ENCODE measurements at places on chromosomes 12 and 14.
A peak's percentile ranks its signal among the peaks of the same experiment; 100 is the strongest.

DNA sequence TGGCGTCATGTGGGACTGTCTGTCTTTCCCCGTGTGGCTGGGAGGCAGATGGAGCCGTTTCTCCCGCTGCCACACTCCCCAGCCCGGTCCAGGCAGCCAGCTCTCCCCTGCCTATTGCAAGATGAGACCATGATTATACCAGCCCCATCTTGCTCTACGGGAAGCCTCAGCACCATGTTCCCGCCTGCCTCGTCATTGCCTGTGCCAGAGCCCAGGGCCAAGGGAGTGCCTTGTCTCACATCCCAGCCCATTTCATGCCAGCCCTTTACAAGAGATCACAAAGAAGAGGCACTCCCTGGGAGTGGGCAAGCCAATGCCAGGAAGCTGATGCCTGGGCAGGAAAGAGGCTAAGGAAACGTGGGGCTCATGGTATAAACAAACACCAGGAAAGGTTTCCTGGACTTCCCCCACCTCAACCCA lies 23.9 kb downstream of the GPR68 start:
- DNase-seq: no peak

- no peak for DNase-seq
These were observed 182.6 kb downstream of the ALG10 start for GRCh38 chr12:34204830-34205285.

- no peak for DNase-seq
These were observed 68.8 kb downstream of the GALNT16 start for GRCh38 chr14:69328765-69329164.

- no peak for DNase-seq
These were observed 500.8 kb upstream of the GARIN6 start for GRCh38 chr12:99146730-99147129.

DNA sequence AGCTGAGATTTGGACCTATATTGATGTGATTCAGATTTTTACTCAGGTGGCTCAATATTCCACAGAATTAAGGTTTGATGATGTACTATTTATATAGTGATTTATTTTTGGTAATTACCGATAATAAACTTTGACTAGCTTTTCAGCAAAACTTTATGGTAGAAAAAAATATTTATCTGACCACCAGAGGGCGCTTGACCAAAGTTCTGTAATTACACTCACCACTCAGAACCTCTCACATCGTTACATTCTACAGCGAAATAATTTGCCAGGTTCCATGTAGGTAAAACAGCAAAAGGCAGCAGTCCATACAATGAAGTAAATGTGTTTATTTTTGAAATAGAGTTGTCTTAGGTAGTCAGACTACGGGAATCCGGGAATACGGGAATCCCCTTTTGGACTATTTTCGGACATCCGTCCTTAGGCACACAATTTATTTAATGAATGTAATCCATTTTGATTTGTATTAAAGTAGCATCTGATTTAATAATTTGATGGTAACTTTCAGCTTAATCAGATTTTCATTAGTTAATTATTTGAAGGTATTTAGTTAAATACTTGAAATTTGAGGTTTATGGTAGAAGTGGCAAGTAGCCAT lies 143.0 kb upstream of the DDHD1 start:
- DNase-seq: peak; percentile 31

- no peak for DNase-seq
These were observed 250.4 kb downstream of the CHST11 start for GRCh38 chr12:104707194-104707593.

GRCh38 chr14:94867946-94868771 lies 98.2 kb upstream of the GSC start:
- no peak for DNase-seq

GRCh38 chr14:23181946-23182345 lies 1.5 kb downstream of the SLC7A8 start:
- DNase-seq: no peak

DNA sequence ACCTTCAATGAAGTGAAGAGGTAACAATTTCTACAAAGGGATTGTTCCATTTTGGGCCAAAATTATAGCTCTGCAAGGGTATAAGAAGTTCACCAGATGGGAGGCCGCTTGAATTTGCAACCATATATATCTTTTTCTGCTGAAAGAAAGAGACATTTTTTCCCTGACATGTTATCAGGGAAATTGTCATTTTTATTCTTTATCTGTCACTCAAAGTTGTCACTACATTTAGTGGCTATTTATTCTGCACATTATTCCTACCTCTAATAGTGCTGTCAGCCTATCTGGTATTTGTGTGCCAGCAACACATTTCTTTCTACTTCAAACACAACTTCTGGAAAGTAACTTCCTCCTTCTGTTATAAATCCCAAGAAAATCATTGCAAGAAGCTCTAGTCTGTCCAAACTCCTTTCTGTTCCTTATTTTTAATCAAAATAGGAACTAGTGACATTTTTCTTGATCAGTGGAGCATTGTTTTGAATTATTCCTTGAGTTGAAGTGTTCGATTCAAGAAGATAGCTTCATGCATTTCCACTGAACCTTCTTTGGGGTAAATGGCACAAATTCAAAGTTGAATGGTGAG lies 137.9 kb upstream of the ATP2B1 start:
- DNase-seq: no peak

DNA sequence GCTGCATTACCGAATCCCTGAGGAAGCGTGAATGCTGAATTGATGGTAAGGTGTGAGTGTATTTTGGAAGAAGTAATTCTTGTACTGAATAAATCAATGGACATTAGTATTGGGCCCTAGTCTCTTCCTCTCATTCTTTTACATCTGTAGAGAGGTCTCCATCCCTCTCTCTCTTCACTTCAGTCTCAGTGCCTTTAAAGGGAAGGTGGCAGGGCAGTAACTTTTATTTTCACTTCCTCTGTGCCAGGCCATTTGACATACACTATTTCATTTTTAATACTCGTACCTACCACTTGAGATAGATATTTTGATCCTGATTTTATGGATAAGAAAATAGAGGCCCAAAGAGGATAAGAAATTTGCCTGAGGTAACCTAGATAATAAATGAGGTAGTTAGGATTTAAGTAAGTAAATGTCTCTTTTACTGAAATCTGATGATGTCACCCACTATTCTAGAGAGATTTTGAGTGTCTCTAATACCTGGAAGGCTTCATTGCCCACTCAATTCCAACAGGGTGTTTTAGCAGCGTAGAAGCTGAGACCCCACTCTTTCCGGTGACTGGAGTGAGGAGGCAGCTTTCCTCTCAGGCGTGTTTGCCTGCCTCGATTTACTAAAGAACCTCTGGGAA lies 177.9 kb upstream of the PRICKLE1 start:
- no peak for DNase-seq

DNA sequence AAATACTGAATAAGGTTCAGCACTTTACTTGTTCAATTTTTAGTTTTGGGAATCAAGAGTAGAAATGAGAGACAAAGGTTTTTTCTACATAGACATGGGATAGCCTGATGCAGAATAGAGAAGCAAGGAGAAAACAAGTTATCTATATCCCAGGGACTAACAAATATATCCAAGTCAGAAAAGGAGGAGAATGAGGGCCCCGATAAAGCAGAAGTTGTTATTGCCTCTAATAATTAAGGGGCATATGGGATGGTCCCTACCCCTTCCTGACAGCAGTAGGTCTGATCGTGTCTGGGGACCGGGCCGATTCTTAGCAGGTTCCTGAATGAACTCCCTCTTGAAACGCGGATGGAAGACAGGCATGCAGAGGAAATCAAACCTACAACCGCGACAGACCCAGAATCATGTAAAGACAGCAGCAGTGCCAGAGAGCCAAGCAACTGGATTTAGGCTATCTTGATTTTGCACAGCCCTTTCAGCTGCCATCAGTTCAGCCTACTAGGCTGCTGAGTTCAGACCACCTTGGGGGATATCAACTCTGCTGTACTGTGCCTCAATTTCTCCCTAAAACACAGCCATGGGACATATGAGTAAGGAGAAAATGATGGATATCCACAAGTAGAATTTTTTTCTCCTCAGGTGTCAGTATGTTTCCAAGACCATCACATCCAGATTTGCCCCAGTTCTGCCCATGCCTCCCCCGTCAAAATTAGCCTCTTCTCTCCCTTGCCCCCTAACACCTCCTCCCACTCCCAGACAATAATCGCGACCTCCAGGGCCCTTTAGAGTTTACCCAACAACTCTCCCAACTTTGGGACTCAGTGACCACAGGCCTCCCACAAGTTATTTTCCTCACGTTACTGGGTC lies 706 bp downstream of the PRMT5 start:
- DNase-seq: no peak

DNA sequence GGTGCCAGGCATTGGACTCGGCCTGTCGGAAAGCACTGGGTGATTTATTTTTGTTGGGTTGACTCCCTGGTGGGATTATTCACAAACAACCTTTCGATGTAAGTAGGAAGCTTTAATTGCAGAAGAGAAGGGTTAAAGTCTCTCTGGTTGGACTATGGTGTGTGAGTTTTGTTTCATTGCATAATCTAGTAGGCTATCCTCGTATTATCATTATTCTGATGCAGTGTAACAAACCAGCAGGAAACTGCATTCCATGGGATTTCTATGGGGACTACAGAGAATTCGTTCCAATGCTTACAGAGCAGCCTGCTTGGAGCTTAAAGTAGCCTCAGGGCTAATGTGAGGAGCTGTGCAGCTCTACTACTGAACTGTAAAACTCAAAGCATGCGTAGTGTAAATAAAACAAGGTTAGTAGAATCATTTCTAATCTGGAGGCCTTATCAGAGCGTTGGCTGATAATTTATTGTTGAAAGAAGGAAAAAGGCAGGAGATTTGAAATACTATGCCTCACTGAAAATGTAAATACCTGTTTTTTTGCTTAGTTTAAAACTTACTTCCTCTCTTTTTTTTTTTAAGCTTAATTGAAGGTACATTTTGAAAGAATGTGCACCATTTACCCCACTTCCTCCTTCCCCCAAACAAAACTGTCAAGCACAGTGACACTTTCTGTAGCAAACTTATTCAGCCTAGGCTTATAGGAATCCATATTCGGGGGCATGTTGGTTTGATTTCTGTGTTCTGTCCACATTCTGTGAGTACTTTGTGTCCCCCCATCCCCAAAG lies 226.7 kb downstream of the NPAS3 start:
- no peak for DNase-seq

- DNase-seq: no peak
These were observed 57.8 kb downstream of the TTC8 start for GRCh38 chr14:88882236-88882635.

DNA sequence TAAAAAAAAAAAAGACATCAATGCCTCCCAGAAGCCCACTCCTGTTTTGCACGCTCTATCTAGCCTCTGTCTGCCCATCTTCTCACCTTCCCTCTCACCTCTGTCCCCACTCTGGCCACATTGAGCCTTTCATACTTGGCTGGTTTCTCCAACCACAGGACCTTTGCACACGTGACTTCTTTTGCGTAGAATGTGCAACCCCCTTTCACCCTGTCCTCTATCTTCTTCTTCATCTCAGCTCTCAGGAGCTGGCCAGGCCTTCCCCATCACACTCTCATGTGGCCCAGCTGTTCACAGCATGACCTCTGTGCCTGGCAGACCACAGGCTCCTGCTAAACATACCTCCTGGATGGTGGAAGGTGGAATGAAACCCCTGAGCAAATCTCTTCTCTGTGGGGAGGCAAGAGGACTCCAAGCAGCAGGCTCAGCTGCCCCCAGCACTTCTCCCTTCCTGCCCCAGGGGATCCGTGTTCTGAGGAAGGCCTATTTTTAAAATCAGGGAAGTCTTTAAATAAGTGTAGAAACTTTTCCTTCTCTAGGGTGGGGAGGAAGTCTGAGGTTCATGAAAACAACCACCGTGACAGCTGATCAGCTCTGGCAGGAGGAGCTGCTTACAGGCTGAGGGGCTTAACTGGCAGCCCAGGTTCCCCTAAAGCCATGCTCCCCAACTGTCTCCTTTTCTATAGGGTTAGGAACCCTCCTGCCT lies 11.6 kb downstream of the HVCN1 start:
- no peak for DNase-seq

- DNase-seq: no peak
These were observed 38.0 kb downstream of the TMEM120B start for GRCh38 chr12:121750507-121750955.

GRCh38 chr14:93893661-93894261 lies 33.4 kb upstream of the FAM181A start:
- no peak for DNase-seq

DNA sequence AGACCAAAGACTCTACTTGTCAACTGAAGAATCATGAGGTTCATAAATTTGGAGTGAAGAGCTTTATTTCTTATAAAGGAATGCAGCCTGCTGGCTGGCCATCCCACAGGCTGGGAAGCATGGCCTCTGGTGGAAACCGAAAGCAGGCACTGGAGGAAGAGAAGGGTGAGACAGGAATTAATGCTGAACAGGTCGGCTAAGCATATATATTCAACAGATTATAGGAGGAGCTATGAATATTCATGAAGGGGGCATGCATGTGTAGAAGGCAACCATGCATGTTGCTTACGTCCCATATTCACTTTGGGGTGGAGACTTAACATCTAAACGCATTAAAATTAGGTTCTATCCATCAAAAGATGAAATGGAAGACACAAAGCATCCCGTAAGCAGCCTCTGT lies 20.6 kb upstream of the RGS6 start:
- no peak for DNase-seq

DNA sequence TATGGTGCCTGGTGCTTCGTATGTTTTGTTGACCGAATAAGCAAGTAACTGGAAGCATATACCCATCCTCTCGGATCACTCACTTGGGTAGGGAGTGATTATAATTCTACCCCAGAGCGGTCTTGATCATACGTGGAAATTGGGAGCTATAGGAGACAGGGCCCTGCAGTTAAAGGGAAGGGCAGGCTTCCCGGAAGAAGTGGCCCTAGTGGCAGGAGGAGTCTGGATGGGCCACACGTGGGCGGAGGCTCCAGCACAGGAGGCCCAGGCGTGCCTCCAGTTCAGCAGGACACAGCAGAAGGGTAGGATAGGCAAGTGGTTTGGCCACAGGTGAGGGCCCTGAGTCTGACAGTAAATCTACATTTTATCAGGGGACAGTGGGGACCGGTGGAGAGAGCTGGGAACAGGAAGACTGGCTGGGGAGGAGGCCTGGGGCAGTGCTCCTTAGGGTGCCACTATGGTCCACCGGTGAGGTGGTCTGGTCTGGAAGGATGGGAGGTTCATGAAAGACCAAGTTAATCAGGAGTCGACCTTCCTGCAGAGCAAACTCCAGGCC lies 23.5 kb upstream of the YY1 start:
- no peak for DNase-seq

- no peak for DNase-seq
These were observed 155.0 kb upstream of the C14orf180 start for GRCh38 chr14:104424406-104425072.

DNA sequence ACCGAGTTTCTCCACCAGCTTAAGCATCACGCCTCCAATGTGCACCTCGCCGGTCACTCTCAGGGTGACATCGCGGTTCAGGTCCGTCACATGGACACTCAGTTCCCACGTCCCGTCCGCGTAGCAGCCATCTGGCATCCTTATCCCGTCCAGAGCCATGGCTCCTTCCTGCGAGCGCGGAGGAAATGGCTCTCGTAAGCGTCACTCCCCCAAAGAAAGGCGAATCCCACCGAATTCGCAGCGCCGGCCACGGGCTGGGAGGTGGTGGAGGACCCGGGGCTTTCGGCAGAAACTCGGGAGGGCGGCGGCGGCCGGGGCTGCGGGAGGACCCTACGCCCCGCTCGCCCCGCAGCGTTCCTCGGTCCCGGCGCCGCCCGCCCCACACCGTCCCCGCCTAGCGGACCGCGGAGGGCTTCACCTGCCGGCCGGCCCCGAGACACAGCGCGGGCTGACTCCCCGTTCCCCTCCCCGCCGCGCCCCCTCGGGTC lies 396 bp downstream of the FERMT2 start:
- DNase-seq: no peak

GRCh38 chr14:99121319-99121875 lies 150.6 kb downstream of the BCL11B start:
- DNase-seq: no peak
